Effector memory CD4-positive, alpha-beta T cell (primary cell): ENCODE measurements at places on chromosomes 5 and 9.

- no peak for DNase-seq
Measured at GRCh38 chr9:79889369-79889768, 317.6 kb downstream of the TLE4 start.

DNA sequence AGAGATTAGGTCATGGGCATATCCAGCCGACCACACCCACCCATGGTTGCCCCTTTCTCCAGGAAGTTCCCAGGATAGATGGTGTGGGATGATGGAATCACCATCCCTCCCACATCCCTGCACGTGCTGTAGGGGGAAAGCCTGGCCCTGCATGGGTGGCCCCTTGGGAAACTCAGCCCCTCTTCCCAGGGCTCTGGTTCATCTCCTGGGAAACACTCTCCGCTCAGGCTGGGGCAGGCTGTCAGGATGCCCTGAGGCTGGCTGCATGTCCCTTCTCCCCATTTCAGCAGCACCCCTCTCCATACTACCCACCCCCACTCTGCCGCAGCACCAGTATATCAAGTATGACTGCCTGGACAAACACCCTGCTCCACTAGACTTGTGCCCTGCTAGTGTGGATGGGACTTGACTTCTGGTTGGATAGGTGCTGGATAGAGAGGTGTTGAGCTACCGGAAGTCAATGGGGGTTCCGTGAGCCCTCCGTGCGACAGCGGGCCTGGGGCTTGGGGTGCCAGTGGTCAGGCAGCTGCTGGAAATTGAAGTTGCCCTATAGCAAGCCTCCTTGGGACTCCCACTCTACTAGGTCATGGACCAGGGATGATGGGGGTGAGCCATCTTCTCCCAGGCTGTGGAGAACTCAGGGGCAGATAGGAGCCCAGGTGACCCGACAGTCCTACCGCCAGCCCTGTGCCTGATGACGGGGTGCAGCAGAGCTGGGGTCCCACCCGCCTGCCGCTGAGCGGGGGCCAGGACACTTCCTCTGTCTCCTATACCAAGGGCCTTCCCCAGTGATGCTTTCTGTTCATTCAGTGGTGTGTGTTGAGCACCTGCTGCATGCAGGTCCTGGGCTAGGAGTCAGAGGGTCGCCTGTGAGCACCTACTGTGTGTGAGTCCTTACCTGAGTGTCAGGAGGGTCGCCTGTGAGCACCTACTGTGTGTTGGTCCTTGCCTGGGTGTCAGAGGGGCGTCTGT is 69.4 kb upstream of the COL5A1 start:
- no peak for DNase-seq

DNA sequence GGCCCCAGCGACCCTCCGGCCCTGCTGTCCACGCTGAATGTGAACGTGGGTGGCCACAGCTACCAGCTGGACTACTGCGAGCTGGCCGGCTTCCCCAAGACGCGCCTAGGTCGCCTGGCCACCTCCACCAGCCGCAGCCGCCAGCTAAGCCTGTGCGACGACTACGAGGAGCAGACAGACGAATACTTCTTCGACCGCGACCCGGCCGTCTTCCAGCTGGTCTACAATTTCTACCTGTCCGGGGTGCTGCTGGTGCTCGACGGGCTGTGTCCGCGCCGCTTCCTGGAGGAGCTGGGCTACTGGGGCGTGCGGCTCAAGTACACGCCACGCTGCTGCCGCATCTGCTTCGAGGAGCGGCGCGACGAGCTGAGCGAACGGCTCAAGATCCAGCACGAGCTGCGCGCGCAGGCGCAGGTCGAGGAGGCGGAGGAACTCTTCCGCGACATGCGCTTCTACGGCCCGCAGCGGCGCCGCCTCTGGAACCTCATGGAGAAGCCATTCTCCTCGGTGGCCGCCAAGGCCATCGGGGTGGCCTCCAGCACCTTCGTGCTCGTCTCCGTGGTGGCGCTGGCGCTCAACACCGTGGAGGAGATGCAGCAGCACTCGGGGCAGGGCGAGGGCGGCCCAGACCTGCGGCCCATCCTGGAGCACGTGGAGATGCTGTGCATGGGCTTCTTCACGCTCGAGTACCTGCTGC is 839 bp downstream of the KCNV2 start:
- DNase-seq = no peak

DNA sequence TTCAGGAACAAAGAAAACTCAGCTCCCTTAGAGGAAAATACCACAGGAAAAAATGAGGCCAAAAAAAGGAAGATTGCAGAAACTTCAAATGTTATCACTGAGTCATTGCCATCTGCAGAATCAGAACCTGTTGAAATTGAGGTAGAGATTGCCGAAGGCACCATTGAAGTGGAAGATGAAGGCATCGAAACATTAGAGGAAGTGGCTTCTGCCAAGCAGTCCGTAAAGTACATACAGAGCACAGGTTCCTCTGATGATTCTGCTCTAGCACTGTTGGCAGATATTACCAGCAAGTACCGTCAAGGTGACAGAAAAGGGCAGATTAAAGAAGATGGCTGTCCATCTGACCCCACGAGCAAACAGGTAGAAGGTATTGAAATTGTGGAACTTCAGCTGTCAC is 30.8 kb upstream of the NIM1K start:
- DNase-seq = no peak

- DNase-seq = no peak
Measured at GRCh38 chr5:160198146-160198545, 31.2 kb upstream of the FABP6 start.

GRCh38 chr5:130183115-130183514 is 278.9 kb downstream of the CHSY3 start:
- no peak for DNase-seq

DNA sequence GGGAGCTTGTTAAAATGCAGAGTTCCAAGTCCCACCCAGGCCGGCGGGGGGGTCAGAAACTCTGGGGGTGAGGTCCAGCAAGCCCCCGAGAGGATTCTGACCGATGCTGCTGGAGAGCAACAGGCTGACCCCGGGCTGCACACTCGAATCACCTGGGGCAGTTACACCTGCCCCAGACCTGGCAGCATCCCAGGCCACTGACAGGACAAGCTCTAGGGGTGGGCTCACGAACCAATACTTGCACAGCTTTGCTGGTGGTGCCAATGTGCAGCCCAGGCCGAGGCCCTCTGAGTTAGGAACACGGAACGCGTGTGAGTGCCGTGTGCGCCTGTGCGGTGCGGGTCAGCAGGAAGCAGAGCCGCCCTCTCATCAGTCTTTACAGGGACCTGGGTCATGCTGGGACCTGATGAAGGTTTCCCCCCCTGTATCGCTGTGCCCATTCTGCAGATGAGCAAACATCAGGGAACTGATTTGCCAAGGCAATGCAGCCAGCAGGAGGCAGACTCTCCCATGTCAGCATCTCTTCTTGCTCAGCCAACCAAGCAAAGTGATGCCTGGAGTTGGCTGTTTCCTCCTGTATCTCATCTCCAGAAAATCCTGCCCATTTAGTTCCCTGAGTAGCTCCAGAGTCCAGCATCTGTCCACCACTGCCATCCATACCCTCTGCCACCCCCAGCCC is 16.3 kb downstream of the FAM163B start:
- no peak for DNase-seq

DNA sequence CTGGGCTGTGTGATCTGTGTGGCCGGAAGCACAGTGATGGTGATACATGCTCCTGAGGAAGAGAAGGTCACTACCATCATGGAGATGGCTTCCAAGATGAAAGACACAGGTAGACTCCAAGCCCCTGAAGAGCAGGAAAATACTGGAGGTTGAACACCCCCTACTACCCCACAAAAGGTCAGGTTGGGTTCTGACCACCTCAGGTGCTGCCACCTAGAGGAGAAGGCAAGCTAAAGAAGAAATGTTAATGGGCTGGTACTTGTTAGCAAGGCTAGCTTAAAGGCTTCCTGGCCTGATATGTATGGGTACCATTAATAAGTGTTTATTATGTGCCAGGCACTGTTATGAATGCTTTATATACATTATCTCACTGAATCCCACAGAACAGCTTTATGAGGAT is 11.7 kb downstream of the NIPAL4 start:
- DNase-seq = no peak

GRCh38 chr9:134136118-134136995 is 475 bp downstream of the WDR5 start:
- no peak for DNase-seq

GRCh38 chr5:171968531-171968930 is 37.9 kb downstream of the FBXW11 start:
- no peak for DNase-seq

DNA sequence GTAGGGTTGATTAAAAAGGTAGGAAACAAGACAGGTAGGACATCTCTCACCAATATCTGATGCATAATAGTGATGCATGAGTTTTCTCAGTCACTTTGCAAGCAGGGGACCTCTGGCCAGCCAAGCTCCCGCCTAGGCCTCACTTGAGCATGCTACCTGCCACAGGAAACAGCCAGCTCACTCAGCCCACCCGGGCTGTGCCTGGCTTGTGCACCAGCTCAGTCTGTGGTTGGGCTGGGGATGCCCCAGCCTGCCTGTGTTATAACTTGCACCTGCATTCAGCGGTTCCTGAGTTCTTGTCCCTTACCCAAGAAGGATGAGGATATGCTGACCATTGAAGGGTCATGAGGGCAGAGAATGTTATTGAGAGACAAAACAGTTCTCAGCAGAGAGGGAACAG is 172.8 kb upstream of the PLCXD3 start:
- no peak for DNase-seq

- no peak for DNase-seq
Measured at GRCh38 chr5:69212022-69212421, 22.6 kb downstream of the CENPH start.

DNA sequence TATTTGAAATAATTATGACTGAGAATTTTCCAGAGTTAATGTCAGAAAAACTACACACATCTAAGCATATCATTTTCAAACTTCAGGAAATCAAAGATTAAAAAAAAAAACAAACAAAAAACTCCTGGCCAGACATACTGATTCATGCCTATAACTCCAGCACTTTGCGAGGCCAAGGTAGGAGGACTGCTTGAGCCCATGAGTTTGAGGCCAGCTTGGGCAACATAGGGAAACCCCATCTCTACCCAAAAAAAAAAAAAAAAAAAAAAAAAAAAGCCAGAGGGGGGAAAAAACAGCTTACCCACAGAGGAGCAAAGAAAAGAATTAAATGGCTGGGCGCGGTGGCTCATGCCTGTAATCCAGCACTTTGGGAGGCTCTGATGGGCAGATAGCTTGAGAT is 22.4 kb downstream of the EFCAB9 start:
- no peak for DNase-seq

- peak; percentile 72 for DNase-seq
Measured at GRCh38 chr9:19184144-19184917, 46.2 kb upstream of the DENND4C start.

DNA sequence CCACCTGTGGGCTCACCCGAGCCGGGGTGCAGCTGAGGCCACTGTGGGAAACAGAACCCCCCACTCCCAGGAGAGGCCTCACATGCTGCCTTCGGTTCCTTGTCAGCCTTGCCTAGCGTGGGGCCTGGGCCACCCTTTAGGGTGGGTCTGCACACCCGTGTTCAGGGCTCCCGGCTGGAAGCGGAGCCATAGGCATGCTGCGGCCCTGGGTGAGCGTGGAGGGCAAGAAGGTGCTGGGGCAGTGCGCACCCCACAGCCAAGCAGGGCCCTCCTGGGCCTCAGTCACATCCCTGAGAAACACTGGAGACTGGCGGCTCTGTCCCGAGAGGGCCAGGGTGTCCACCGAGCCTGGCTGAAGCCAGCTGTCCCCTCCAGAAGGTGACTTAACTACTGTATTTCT is 41.9 kb downstream of the GOLM1 start:
- no peak for DNase-seq

DNA sequence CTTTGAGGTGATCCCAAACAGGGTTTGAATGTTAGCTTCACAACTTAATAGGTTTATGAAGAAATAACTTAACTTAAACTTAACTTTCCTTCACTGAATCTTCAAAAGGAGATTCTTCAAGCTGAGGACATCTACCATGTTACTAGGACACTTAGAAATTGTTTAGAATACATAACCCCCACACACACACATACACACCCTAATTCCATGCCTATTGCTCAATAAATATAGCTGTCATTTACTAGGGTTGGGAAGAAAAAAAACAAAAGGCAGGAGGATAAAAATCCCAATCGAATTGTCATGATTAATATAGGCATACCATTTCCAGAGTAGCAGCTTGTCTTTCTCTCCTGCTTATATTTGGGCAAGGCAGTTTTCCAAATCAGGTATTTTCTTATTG is 68.3 kb downstream of the ALDH1A1 start:
- DNase-seq = no peak

- DNase-seq = no peak
Measured at GRCh38 chr9:94560237-94560636, 5.4 kb downstream of the PCAT7 start.

DNA sequence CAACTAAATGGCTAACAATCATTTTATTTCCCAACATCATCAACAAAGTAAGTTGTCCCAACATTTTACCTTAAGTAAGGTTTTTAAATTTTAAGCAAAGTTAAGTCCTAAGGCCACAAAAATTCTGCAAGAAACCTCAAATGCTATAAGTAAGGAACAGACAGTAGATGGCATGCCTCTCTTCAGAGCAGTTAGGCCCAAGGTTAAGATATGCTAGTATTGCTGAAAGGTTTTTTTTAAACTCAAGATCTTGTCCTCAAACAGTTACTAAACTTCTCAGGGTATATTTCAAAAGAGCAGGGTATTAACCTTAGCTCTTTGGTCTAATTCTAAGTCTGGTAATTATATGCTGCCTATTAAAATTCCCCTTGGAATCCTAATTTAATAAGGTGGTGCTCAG is 35.1 kb downstream of the PJA2 start:
- no peak for DNase-seq

- no peak for DNase-seq
Measured at GRCh38 chr5:143106174-143106573, 297.3 kb downstream of the NR3C1 start.

DNA sequence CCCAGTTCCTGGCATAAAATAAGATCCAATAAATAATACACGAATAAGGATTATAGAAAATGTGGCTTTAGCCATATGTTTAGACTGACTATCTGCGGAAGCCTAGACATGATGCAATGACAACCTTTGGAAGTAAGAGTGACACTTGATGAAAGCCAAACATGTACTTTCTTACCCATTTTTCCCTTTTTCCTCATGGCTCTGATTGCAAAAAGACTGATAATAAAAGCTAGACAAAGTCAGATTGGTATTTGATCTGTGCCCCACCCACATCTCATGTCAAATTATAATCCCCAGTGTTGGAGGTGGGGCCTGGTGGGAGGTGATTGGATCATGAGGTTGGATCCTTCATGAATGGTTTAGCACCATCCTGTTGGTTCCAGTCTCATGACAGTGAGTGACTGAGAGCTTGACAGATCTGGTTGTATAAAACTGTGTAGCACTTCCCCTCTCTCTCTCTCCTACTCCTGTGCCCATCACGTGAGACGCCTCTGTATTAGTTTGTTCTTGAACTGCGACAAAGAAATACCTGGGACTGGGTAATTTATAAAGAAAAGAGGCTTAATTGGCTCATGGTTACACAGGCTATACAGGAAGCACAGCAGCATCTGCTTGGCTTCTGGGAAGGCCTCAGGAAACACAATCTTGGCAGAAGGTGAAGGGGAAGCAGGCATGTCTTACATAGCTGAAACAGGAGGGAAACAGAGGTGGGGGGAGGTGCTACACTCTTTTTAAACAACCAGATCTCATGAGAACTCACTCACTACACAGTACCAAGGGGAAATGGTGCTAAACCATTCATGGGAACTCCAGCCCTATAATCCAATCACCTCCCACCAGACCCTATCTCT is 243.4 kb upstream of the PIK3R1 start:
- DNase-seq = no peak

GRCh38 chr5:56202483-56202882 is 30.6 kb downstream of the ANKRD55 start:
- no peak for DNase-seq

GRCh38 chr5:74851684-74852353 is 14.4 kb downstream of the FAM169A start:
- DNase-seq = no peak
